ENCODE measurements at places on chromosomes 16 and 17. TPM values are rescaled to one million over a fixed set of nuclear protein-coding genes. Genes with fewer than 3 reads are reported as not detected.

The KAT8 gene
- total RNA-seq, result 50.9 TPM

The QRICH2 gene
- total RNA-seq, result 4.0 TPM

The GJD3 gene
- total RNA-seq, result 1.2 TPM

The CDH13 gene
- total RNA-seq, result 81.2 TPM

GRCh38 chr17:14302091-14302430 lies 1.2 kb downstream of the HS3ST3B1 start:
- DNase-seq, result peak; percentile 74

DNA sequence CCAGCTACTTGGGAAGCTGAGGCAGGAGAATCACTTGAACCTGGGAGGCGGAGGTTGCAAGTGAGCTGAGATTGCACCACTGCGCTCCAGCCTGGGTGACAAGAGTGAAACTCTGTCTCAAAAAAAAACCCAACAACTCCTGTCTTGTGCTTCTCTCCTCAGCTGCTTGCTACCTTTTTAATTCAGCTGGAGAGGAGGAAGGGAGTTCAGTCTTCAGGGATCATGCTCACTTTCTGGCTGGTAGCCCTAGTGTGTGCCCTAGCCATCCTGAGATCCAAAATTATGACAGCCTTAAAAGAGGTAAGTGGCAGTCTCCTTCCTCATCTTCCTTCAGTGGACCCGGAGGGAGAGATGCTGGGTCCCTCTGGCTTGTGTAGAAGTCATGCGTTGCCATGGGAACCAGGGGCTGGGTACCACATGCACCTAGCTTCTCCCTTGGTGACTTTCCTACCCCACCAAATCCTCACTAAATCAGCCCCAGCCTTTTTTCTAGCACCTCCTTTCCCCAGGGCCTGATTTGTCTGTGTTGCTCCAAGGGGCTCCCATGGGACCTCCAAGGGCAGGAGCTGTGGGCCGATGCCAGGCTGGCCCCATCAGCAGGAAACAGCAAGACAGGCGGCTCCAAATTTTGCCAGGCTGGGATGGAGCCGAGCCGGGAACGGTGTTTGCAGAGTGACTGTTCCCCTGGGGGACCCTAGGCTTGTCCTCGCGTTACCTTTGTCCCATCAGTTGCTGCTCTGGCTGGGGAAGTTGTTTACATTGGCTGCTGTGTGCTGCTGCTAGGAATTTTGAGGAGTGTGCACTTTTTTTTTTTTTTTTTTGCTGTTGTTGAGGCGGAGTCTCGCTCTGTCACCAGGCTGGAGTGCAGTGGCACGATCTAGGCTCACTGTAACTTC lies 65.2 kb downstream of the ABCC1 start:
- DNase-seq, result peak; percentile 42

The CORO1A gene
- total RNA-seq, result 3.2 TPM

DNA sequence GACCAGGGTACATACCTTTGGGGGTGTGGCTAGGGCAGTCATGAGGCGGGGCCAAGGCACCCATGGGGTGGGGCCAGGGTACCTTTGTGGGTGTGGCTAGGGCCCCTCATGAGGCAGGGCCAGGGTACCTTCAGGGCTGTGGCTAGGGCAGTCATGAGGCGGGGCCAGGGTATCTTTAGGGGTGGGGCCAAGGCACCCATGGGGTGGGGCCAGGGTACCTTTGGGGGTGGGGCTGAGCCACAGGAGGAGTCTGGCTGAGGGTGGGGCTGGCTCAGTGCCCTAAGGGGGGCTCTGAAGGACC lies 3.5 kb downstream of the GNG13 start:
- DNase-seq, result no peak

GRCh38 chr17:2874189-2874686 lies 78.0 kb downstream of the RAP1GAP2 start:
- DNase-seq, result no peak

GRCh38 chr16:27298132-27298531 lies 15.6 kb upstream of the IL4R start:
- no peak for DNase-seq

GRCh38 chr17:40171750-40172149 lies 5.5 kb upstream of the RAPGEFL1 start:
- DNase-seq, result peak; percentile 42

The TP53TG3C gene
- not detected for total RNA-seq

The CLEC10A gene
- total RNA-seq, result not detected

The CNP gene
- 58.3 TPM for total RNA-seq

The FBXW10 gene
- 0.11 TPM for total RNA-seq

GRCh38 chr16:8505327-8505991 lies 84.9 kb downstream of the TMEM114 start:
- DNase-seq, result no peak

GRCh38 chr17:38568845-38569510 lies 36.8 kb downstream of the SRCIN1 start:
- DNase-seq, result no peak

DNA sequence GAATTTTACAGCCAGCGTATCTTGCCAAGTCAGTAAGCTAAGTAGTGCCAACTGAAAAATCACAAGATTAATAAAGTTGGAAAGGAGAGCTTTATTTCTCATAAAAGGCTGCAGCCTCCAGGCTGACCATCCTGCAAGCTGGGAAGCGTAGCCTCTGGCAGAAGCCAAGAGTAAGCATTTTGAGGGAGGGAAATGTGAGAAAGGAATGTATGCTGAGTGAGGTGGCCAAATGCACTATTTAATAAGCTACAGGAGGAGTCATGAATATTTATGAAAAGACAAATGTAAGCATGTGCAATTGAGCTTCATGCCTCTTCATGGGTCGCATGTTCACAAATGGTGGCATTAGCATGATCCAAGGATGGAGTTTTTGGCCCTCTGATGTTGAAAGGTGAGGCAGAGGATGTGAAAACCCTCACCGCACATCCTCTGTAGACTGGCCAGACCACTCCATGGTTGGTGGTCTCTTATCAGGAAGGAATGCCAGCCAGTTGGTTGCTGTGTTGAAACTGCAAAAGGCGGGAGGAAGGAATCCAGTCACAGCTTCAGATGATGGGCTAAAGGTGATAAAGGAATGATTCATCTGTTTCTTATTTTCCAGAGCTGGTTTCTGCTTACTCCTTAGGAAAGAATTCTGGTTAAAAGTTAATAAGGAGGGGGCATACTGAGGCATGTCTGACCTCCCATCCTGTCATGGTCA lies 9.2 kb downstream of the KRT33B start:
- DNase-seq, result peak; percentile 62

- DNase-seq, result no peak
Observed at GRCh38 chr16:58449768-58450167, 50.2 kb upstream of the NDRG4 start.

DNA sequence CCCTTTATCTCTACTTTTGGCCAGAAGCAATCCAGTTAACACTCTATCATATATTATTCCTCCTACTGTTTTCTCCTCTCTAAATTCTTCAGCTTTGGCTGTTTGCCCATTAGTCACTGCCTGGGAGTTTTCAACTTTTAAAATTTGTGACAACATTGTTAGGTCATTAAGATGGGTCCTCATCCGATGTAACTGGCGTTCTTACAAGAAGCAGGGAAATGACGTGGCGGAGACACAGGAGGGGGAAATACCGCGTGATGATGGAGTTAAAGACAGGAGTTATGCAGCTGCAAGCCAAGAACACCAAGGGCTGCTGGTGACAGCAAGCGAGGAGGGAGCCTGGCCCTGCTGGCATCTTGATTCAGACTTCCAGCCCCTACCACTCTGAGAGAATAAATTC lies 34.8 kb upstream of the CPHXL start:
- peak; percentile 42 for DNase-seq

The CDH8 gene
- not detected for total RNA-seq

- no peak for DNase-seq
Observed at GRCh38 chr17:4162321-4162720, 19.3 kb downstream of the CYB5D2 start.

GRCh38 chr17:28747051-28747691 lies 3.4 kb downstream of the TRAF4 start:
- no peak for DNase-seq

DNA sequence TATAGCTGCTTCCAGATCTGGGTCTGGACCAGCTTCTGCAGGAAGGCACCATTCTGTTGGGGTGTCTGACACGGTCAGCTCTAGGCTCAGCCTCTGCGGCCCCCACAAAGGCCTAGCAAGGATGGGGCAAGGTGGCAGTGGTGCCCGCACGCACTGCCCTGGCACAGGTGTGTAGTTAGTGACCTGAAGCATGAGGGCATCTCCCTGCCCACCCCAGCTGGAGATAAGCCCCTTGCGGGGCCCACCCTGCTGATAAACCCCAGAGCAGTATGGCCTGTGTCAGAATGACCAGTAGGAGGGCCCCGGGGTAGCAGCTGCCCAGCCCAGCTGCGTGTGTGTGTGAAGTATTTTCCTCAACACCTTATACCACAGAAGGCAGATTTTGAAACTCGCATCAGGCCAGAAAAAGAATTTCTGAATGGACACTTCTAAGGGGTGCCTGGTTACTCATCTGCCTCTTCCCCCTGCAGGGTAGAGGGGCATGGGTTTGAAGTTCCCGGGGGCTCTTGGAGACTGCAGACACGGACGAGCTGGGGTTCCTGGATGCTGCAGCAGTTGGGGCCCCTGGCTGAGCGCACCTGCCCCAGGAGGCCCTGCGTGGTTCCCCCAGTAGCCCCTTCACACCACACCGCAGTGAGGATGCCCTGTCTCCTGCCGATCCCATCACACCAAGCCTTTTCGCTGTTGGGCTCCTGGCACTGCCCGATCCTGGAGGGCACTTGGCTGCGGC lies 4.5 kb downstream of the ARHGDIA start:
- peak; percentile 45 for DNase-seq

DNA sequence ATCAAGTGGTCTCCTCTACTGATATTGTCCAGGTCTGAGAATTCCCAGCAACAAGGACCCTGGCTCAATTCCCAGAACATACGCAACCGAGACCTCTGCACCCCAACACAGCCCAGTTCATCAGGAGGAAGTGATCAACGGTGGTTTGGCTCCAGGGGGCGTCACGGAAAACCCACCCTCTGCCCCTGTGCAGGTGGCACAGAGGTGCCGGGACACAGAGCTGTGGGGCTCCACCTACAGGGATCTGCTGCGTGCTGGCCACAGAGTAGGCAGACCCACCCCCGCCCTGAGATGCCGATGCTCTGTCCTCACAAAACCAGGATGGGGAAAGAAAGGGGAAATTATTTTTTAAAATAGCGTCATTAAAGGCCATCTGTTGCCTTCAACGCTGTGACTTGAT lies 69.6 kb downstream of the LMF1 start:
- DNase-seq, result no peak
